CD4-positive, alpha-beta T cell treated with Interleukin-12 subunit alpha and Interleukin-12 subunit beta, for 1 hour (primary cell): ENCODE measurements at places on chromosomes 2 and 18.

- DNase-seq = no peak
Observed at GRCh38 chr18:45760462-45761036, 36.6 kb downstream of the SLC14A1 start.

DNA sequence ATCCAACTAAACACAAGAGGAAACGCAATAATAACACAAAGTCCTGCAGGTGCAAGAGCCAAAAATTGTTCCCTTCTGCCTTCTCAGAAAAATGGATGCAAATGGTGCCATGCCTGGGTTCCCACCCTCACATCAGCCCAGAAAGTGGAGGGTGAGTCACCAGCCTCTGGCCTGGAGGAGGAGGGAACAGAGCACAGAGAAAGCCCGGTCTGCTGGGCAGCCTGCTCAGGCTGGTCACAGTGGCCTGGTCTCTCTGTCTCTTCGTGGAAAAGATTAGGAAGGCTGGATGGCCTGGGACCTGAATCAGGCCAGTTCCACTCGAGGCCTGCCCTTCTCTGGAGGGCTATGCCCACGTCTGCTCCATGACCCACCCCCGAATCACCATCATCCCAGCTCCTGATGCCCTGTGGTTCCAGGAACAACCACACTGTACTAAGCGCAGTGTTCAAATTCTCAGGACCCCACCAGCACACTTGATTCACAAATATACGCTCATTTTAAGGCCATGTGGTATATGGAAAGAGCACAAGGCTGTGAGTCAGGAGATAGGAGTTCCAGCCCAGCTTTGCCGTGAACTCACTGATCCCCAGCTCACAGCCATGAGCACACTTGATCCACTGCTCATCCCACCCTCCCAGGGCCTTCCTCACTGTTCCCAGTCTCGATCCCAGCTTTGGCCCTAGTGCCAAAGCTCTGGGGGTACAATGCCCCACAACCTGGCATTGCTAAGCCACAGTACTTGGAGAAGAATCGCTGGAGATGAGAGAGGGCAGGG lies 82.1 kb downstream of the ZBTB7C start:
- DNase-seq = no peak

DNA sequence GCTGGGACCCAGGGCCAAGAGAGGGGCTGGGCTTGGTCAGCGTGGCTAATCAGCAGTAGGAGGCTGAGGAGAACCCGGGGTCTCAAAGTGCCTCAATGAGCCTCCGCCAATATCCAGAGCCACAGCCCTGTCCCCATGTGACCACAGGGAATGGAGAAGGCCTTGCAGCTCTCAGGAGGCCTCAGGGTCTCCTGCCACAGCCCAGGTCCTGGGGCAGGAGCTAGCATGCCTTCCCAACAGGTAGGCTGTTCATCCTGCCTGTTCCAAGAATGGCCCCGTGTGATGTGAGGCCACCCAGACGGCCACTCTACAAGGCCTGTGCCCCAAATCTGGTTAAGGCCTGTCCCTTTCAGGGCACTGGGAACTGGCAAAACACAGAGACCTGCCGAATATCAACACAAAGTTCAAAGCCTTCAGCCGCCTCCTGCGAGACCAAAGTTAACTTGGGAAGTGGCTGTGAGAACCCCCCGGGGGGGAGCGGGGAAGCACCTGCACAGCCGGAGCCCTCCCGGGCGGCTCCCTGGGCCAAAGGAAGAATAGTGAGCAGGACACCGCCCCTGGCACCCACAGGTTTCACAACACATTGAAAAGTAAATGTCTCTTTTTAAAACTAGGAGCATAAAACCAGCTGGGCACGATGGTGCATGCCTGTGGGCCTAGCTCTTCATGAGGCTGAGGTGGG lies 4.5 kb upstream of the LIMS2 start:
- no peak for DNase-seq

GRCh38 chr2:86283411-86284030 lies 53.9 kb downstream of the REEP1 start:
- no peak for DNase-seq

GRCh38 chr18:55663891-55664290 lies 75.9 kb upstream of the TCF4 start:
- DNase-seq = no peak

- no peak for DNase-seq
Observed at GRCh38 chr2:111194835-111195621, 74.3 kb downstream of the BCL2L11 start.

DNA sequence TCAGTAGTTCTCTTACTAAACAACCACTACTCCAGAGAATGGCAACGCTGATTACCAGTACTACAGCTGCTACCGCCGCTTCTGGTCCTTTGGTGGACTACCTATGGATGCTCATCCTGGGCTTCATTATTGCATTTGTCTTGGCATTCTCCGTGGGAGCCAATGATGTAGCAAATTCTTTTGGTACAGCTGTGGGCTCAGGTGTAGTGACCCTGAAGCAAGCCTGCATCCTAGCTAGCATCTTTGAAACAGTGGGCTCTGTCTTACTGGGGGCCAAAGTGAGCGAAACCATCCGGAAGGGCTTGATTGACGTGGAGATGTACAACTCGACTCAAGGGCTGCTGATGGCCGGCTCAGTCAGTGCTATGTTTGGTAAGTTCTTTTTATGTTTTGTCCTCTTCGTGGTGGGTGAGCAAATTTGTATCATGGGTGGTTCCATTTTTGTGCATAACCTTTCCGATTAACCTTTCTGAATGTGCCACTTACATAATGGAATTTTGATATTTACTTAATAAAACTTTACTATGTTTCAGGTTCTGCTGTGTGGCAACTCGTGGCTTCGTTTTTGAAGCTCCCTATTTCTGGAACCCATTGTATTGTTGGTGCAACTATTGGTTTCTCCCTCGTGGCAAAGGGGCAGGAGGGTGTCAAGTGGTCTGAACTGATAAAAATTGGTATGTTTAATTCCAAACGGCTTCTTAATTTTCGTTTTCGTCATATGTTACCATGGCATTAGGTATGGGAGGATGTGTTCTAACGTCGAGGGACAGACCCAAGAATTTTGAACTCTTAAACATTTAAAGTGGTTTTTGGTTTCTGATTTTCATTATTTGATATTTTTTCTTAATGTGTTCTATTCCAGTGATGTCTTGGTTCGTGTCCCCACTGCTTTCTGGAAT lies 1.3 kb downstream of the SLC20A1 start:
- no peak for DNase-seq

DNA sequence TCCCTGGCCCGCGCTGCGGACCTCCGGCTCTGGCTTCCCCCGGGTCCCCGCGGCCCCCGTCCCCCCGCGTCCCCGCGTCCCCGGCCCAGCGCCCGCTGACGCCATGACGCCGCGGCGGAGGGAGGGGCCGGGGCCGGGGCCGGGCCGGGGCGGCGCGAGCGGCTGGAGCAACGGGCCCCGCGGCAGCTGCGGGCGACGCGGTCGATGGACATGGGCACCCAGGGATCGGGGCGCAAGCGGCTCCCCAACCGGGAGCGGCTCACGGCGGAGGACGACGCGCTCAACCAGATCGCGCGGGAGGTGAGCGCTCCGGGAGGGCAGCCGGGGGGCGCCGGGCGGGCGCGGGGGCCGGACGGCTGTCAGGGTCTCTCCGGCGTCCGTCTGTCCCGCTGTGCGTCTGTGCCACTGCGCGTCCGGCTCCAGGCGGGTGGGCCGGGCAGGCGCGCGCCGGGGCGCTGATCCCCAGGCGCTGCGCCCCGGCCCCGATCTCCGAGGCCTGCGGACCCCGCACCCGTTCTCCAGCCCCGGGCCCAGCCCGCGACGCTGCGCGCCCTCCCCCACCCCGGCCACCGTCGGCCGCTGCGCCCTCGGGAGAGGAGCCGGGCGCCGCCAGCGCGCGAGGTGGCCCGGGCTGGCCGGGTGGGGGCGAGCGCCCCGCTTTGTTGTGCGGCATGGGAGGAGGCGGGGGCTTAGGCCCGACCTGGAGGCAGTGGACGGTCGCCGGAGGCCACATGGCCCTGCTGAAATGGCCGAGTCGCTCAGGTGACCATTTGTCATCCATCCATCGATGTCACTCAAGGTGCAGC lies at the start of gene LRRFIP1:
TSS of gene LRRFIP1 (plus strand) at position 147 of the 806 bp plus-strand sequence. CDS start at position 205, 58 bp downstream.
- no peak for DNase-seq

GRCh38 chr2:179440642-179441251 lies 176.1 kb upstream of the SESTD1 start:
- DNase-seq = peak; percentile 34

DNA sequence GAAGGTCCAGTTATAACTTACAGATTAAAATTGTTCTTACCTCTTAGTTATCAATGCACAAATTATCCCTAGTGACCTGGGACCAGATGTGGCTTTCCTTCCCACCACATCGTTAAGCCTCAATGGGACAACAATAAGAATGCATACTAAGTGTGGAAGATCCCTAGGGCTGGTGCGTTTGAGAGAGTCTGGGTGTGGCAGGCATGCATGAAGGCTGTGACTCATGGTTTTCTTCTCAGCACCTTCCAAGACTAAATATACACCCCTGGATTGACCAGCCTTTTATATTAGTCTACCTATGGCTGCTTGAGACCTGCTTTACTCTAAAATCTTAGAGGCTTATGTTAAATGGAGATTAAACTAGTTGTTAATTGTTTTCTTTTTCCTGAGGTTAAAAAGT lies 261.7 kb upstream of the SLC14A2 start:
- no peak for DNase-seq

DNA sequence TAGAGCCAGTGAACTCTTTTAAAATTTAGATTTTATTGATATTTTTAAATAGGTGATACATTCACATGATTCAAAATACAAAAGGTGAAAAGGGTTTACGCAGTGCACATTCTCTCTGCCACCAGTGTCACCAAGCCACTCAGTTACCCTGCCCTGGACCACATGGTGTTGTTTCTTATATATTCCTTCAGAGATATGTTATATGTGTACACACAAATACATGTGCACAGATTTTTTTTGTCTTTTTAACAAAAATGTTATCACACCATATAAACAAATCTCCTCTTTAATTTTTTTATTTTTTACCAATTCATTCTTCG lies 26.2 kb downstream of the SERPINB4 start:
- DNase-seq = no peak
